ENCODE measurements at places on chromosomes 5 and 9.
A peak's percentile ranks its signal among the peaks of the same experiment; 100 is the strongest.

DNA sequence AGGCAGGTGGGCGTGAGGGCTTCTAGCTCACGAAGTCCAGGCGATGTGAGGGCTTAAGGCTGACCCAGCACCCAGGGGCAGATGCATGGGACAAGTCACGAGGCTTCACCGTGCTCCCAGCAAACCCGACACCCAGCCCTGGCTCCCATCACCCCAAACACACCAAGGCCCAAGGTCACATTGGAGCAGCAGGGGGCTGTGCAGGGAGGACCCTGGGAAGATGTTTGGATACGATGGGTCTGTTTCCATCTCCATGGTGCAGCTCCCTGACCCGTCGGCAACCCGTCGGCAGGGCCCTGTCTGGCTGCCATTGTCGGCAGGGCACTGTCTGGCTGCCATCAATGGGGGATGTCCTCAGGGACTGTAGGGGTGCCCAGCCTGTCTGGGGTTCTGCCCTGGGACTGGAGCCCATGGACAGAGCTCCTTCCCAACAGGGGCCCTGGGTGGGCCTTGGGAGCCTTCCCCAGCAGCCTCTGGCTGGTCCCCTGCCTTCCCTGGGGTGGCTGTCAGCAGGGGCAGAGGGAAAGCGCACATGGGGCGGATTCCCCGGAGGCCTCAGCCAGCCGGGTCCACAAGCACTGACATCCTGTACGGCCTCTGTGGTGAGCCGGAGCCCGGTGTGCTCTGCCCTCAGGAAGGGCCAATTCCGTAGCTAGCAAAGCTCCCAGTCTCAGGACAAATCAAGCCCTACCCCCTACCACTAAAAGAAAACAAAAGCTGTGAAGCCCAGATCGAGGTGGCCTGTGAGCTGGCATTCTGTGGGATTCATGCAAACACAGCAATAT is 47.1 kb downstream of the NACC2 start:
- no peak for DNase-seq

GRCh38 chr9:129071526-129072126 is 9.3 kb upstream of the DOLPP1 start:
- no peak for DNase-seq

DNA sequence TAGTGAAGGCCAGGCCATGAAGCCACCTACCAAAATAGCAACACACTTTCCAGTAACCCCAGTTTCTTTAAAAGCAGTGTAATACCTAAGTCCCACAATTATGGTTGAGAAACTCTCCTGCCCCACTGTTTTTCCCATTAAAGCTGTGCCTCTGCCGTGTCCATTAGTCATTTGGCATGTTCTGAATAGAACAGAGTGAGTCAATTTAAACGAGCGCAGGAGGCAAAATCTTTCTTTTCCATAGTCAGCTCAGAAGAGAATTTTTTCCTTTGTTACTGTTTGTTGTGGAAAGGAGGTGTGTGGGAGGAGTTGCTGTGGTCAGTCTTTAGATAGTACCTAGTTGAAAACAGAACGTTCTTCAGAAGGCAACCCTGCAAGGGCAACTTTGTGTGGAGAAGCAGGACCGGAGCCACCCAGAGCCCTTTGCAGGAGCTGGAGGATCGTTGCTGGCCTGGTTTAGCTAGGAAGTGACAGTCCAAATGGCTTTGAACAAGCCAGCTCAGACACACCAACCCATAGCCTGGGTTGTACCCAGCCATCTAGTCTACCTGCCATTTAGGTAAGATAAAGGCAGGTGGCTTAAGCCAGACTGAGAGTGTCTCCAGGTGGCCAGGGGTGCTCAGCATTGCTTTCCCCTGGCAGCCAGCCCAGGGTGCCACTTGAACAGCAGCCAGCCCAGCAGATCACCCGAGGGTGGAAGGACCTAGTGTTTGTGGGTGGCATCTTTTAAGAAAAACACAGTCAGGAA is 30.4 kb downstream of the GADD45G start:
- DNase-seq = peak; percentile 86

DNA sequence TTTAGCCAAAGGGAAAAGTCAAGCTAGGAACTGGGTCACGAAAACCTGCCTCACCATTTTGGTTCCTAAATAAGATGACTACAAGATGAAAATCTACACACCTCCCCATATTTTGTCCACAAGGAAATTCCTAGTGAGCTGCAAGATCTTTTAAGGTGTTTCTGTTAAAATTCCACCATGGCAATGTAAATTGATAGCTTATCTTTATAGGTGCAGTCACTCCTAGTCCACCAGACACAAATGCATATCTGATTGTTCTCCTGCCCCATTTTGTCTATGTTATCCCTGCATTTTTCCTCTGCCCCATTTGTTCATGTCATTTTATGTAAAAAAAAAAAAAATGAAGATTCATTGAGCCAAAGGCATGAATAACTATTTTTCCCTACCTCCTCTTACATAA is 41.1 kb upstream of the SELENOP start:
- no peak for DNase-seq

DNA sequence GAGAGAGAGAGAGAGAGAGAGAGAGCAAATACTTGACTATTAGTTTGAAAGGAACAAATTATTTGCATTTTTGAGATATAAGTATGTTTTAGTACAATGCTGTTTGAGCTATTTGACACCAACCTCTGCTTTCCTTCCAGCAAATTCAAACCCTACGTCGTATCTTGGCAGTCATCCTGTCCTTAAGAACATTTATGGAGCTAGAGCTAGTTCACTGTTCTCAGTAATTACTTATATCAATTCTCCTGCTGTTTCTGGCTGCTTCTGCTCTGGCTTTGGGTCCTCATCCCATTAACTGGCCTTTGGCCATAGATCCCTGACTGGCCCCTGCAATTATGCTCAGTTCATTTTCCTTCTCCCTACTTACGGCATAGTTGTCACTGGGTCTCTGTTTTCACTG is 19.9 kb upstream of the ERAP2 start:
- DNase-seq = no peak

- no peak for DNase-seq
Observed at GRCh38 chr9:505741-506059, 291.0 kb downstream of the DOCK8 start.

- DNase-seq = no peak
Observed at GRCh38 chr5:174311121-174311520, 265.6 kb downstream of the NSG2 start.

- DNase-seq = no peak
Observed at GRCh38 chr5:68950125-68950524, 143.7 kb upstream of the SLC30A5 start.

- DNase-seq = peak; percentile 73
Observed at GRCh38 chr5:123496892-123497291, 15.1 kb upstream of the CSNK1G3 start.

GRCh38 chr9:27602954-27603353 is 29.7 kb upstream of the C9orf72 start:
- DNase-seq = no peak

GRCh38 chr5:32990593-32991420 is 279.7 kb downstream of the NPR3 start:
- DNase-seq = no peak

DNA sequence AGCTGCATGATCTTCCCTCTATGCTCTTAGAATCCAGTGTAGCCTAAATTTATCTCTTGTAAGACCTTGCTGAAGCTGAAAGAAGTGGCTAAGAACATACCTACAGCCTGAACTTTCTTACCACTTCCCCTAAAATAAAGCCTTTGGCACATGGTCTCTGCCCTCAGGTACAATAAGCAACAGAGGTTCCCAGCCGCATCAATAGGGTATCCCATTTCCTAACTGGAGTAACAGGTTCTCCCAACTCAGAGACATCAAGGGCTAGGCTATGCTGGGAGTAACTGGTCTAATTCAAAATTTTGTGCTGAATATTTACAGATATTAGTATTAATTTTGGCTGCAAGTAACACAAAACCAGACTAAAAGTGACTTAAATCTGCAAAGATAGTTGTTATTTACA is 335.8 kb upstream of the TRPC7 start:
- no peak for DNase-seq

DNA sequence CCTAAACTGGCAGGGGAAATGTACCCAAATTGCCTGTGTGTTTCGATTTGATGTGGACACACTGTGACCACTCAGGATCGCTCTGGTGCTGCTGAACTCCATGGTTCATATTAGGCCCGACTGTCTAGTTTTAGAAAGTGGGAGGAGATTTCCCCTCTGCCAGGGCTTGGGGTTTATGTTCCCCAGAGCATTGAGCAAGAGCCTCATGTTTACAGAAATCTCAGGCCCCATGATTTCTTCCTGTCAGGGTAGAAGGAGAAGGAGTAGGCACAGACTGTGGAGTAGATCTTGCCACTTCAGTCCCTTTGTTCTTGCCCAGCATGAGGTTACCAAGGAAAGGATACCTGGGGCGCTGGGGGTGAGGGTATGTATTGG is 40.8 kb upstream of the GLRX start:
- peak; percentile 40 for DNase-seq

DNA sequence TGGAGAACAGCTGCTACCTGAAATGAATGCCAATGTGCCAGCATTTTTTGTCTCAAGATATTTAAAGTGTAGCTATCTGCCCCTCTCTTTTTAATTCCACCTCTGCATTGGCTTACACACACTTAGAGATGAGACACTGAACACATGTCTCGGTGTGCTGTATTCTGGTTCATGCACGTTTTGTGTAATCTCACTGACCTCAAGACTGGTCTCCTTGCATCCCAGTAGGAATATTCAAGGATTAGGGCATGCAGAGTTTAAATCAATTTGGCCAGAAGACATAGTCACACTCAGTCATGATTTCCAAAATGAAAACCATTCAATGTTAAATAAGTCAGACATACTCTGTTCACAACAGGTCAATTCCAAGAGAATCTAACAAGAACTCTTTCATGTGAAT is 561.8 kb upstream of the TUSC1 start:
- DNase-seq = no peak

DNA sequence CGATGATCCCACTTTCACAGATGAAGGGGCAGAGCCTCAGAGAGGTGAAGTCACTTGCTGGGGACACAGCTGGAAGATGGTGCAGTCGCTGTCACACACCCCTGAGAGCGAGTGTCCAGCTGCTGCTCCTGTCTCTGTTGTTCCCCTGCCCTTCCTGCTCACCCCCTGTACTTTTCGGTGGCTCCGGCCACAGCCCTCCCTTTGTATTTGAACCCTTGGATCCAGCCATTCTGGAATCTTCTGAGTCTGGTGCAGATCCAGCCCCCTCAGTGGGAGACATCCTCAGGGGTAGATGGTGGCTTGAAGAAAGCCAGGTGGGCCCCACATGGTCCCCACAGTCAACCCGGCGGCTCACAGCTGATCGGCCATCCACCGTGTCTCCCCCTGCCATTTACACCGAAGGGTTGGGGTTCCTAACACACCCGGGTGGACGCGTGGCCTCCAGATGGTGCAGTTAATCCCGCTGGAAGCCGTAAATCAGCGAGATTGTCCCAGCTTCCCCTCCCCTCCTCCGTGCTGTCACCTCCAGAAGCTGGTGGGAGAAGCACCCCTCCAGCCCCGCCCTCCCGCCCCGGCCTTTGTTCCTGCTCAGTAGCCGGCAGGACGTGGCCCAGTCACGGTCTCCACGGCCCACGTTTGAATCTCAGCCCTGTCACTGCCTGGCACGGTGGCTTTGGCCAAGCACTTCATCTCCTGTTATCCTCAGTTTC is 204.8 kb downstream of the C9orf50 start:
- DNase-seq = no peak

- no peak for DNase-seq
Observed at GRCh38 chr5:126368239-126368812, 54.9 kb upstream of the GRAMD2B start.

GRCh38 chr5:158202801-158203200 is 343.9 kb upstream of the CLINT1 start:
- no peak for DNase-seq

DNA sequence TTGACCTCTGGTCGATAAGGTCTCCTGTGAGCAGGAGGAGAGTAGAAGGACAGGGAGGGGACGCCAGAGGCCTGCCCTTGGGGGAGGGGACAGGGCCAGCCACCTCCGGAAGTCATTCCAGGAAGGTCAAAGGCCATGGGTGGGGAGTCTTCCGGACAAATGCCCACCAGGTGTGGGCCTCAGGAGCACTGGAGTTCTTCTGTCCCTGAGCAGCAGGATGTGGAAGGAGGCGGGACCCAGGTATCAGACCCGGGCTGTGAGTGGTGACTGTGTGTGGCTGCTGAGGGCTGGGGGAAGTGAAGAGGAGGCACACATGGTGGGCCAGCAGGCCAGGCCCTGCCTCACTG is 13.9 kb downstream of the FGF18 start:
- DNase-seq = no peak

DNA sequence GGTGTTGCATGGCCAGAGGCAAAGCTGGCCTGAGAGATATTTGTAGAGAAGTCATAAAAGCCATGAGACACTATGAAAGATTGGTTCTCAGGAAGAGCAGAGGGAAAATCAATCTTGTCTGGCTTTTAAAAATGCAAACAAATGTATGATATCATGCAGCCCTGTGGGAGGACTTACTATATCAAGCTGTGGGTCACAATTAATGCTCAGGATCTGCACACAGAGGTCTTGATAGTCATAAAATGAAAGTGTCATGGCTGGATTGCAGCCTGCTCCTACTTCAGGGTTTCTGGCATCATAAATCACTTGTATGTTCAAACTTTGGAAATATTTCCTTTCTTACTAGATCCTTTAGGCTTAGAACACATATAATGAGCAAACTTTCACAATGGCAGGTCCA is 151.5 kb downstream of the SEMA6A start:
- no peak for DNase-seq

GRCh38 chr9:34384368-34385165 is 7.9 kb upstream of the MYORG start:
- DNase-seq = no peak

DNA sequence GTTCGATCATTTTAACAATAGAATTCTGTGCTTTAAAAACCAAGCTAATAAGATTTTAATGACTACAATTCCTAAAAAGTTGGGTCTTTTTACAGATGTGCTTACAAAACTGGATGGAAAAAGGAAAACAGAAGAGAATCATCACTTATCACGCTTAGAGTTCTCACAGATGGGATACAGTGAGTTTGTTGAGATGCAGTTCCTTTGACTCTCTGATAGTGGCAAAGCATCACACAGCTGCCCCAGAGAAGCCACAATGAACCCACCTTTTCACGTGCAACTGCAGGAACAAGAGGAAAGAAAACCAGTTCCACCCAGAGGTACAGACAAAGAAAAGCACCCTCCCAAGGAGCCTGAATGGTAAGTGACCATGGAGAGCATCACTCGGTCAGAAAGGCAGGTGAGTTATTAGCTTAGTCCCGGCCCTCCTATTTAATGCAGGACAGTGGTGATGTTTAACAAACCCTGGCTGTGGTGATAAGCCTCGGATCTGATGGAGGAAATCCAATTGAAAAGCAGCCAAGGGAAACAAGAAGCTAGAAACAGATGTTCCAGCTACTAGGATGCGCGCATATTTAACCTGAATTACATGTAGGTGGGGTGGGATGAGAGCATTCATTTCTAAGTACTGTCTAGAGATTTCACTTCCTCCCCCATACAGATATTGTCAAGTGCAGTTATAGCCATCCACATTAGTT is 167.7 kb downstream of the TARS1 start:
- DNase-seq = no peak

DNA sequence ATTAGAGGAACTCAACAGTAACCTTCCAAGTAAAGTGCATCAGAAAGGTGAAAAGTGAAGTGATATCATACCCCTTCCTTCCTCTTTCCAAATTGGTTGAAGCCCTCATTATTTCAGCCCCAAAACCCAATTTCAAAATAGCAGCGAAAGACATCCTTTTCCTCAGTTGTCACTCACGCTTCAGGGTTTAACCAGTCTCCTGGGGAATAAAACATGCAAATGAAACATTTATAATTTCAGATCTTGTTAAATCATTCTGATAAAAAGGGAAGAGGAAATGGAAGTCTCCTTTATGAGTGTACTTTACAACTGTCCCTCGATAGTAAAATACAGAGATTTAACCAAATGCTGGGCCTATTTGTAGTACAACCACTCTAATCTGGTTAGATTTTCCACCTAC is 22.5 kb downstream of the TRPM6 start:
- DNase-seq = no peak
